ENCODE measurements at places on chromosomes 4 and X. TPM values are rescaled to one million over a fixed set of nuclear protein-coding genes. Genes with fewer than 3 reads are reported as not detected.

ZGRF1 gene
- polyA plus RNA-seq: 30.3 TPM

DNA sequence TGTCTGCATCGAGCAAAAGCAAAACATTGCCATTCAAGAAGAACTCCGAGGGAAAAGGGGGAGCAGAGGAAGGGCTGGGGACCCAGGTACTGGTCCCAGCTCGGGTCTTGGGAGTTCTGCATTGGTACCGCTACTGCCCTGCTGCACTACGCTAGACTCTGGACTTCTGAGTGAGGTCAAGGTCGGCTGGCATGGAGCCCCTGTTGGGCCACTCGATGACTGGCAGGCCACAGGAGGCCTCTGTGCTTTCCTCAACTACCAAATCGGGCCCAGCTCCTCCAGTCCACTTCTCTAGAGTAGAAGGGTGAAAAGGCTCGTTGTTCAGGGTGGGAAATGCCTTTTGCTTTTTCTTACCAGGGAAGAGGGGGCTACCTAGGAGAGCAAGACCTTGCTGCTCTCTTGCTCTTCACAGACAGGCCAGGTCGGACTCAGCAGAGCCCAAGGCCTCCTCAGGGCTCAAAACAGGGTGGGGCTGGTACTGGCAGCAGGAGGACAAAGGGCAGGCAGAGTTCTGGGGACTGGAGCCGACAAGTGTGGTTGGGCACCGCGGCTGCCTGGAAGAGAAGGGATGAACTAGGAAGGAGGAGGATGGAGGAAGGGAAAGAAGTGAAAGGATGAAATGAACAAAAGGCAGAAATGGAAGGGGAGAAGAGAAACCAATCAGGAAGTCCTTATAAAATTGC lies 8.9 kb upstream of the IRAK1 start:
- no peak for DNase-seq

GRCh38 chrX:51608766-51609165 lies 9.9 kb downstream of the CENPVL3 start:
- DNase-seq: no peak

- DNase-seq: no peak
Observed at GRCh38 chr4:68148800-68149685, 19.4 kb upstream of the TMPRSS11F start.

DNA sequence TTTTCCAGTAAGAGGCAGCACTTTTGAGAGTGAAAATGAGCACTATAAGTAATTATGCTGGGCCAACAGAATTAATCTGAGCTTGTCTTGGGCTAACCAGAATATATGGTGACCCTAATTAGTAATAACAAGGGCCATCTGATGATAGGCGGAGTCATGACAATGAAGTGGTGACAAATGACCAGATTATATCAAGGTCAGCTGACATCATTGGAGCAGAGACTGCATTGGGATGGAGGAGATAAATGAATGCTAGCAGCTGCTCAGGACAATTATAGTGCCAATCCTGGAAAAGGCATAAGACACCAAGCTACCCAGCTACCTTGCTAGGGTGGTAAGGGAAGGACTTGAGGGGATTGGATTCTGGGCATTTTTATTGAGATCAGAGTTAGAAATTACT lies 1548.7 kb downstream of the RPA4 start:
- DNase-seq: no peak

GRCh38 chr4:106358899-106359298 lies 9.7 kb downstream of the GIMD1 start:
- no peak for DNase-seq

DNA sequence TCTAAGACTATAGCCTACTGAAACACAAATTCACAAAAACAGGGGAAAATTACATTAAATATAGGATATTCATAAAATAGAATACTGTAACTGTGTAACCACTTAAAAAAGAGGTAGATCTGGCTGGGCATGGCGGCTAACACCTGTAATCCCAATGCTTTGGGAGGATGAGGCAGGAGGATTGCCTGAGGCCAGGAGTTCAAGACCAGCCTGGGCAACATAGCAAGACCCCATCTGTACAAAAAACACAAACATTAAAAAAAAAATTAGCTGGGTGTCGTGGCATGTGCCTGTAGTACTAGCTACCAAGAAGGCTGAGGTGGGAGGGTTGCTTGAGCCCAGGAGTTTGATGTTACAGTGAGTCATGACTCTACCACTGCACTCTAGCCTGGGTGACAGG lies 33.4 kb downstream of the RPS6KA3 start:
- no peak for DNase-seq

GRCh38 chr4:183096276-183096965 lies 2.6 kb upstream of the WWC2 start:
- DNase-seq: no peak

DNA sequence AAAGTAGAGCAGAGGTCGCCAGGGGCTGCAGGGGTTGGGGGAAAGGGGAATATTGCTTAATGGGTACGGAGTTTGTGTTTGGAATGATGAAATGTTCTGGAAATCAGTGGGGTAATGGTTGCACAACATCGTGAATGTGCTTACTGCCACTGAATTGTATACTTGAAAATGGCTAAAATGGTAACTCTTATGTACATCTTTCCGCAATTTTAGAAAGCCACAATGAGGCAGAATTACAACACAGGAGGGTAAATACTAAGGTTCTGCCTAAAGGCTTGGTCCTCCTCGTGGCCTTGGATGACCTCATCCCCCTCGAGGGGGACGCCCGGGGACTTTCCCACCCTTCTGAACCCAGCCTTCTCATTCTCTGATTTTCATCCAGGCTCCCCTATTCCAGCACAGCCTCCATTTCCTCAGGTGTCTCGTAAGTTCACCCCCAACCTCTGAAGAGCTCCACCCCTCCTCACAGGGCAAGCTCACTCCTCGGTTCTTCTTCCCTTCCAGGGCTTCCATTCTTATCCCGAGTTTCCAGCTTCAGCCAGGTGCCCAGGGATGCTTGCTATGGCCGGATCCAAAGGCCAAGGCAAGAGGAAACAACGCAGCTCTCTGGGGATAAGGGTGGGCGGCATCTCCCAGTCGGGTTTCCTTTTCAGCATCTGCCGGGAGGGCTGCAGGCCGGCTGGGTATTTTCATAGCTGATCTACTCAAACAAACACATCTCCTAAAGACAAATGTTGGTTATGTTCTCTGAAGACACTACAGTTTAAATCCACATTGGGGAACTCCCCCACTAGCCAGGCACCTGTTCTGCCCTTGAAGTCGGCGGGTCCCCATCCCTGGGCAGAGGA lies 71.3 kb upstream of the ACSL1 start:
- no peak for DNase-seq

- DNase-seq: no peak
Observed at GRCh38 chrX:147847999-147848398, 63.7 kb upstream of the FMR1 start.

DNA sequence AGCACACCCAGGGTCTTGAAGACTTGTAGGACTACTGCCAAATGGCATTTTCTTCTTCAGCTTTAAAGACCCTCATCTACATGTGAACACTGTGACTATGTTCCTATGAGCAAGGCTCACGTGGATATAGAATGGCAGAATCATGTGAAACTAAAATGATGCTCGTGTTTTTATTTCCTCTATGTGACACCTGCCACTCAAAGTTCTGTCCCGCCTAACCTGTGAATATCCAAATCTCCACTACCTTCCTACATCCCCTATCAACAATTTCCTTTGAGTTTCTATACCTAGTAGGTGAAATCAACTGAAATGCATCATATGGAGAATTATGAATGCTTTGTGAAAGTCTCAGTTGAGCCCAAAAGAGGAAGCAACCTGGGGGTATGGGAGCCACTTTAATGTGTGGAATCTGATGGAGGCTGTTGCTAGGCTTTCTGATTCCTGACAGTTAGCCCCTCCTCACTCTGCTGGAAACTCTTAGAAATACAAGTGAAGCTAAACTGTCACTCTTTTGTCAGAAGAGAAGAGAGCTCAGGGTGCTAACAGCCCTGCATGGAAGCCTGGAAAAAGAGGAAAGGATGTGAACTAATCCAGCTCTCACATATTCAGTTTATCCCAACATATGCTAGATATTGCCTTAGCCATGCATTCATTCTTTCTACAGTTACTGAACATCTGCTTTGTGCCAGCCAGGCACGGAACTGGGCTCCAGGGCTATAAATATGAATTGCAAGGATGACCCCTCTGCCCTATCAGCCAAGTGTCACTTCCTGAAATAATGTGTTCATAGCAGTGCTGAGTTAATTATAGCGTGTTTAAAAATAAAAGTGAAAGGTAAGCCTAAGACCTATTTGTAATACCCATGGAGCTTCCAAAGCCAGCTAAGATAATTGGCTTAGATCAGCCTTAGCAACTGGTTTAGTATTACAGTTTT lies 11.0 kb downstream of the LHFPL1 start:
- DNase-seq: no peak

- no peak for DNase-seq
Observed at GRCh38 chr4:38468339-38468866, 195.6 kb upstream of the KLF3 start.

GRCh38 chr4:113823291-113823659 lies 61.7 kb upstream of the CAMK2D start:
- no peak for DNase-seq

DNA sequence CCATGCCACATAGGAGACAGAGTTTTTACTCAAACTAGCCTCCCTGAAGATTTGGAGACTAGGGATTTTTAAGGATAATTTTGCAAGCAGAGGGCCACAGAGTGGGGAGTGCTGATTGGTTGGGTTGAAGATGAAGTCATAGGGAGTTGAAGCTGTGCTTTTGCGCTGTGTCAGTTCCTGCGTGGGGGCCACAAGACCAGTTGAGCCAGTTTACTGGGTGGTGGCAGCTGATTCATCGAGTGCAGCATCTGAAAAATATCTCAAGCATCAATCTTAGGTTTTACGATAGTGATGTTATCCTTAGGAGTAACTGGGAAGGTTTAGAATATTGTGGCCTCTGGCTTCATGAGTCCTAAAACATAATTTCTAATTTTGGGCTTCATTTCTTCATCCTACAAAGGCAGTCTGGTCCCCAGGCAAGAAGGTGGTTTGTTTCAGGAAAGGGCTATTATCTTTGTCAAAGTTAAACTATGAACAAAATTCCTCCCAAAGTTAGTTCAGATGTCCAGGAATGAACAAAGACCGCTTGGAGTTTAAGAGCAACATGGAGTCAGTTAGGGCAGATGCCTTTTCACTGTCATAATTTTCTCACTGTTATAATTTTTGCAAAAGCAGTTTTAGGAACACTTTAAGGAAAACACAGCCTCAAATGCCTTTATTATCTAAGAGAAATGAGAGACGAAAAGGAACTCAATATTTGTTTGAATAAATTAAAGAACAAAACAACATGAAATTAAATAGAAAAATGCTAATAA lies 960.8 kb upstream of the PRKX start:
- DNase-seq: no peak

Data from left kidney (tissue), 8 donors.